ENCODE measurements at places on chromosomes 3 and 15. TPM values are rescaled to one million over a fixed set of nuclear protein-coding genes. Genes with fewer than 3 reads are reported as not detected.

- no peak for DNase-seq
Measured at GRCh38 chr3:189337673-189338091, 165.9 kb downstream of the TPRG1 start.

- no peak for DNase-seq
Measured at GRCh38 chr3:126101521-126101982, 17.6 kb upstream of the SLC41A3 start.

- DNase-seq: no peak
Measured at GRCh38 chr15:100602823-100603393, 519 bp downstream of the ASB7 start.

Gene CHRM5
- not detected for total RNA-seq

DNA sequence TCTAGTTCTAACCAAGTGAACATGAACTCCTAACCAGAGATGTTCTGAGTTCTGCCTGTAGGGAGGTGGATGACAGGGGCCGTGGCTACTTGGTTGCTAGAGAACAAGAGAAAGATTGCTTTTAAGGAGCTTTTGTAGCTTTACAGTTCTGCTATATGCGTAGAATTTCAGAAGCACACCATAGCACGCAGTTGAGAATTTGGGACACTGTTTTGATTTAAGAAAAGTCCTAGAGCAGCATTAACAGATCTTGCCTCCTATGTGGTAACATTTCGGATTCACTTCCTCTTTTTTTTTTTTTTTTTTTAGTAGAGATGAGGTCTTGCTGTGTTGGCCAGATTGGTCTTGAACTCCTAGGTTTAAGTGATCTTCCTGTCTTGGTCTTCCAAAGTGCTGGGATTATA, 181.7 kb downstream of the TCF12 start:
- DNase-seq: no peak

Gene CHRNA7
- 0.26 TPM for total RNA-seq

DNA sequence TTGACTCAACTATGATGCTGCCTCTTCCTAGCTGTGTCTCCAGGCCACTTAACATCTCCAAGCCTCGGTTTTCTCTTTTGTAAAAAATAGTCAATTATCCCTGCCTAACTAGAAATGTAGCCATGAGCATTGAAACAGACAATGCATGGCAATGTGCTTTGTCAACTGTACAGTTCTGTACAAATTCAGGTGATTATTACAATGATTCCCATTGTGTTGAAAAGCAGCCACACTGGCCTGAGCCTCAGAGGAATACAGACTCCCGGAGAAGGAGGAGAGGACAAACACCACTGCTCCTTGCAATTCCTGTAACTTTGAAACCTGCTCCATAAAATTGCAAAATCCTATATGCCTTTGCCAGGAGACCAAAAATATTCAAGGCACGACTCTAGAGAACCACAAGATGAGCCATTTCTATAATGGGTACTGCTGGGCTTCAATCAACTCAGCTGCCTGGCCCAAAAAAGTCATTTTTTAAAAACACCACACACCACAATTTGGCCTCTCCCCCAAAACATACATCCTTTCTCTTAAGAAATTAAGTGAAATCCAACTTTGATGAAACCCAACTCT, 28.6 kb downstream of the DAPK2 start:
- DNase-seq: peak; percentile 22

- DNase-seq: no peak
Measured at GRCh38 chr3:6585360-6585759, 275.6 kb upstream of the GRM7 start.

Gene PLA2G4E
- not detected for total RNA-seq

GRCh38 chr15:31338879-31339557, 12.4 kb downstream of the KLF13 start:
- peak; percentile 83 for DNase-seq

GRCh38 chr3:37957539-37957936, 33.0 kb upstream of the VILL start:
- DNase-seq: no peak

- peak; percentile 19 for DNase-seq
Measured at GRCh38 chr15:71043373-71043772, 71.9 kb upstream of the THSD4 start.

DNA sequence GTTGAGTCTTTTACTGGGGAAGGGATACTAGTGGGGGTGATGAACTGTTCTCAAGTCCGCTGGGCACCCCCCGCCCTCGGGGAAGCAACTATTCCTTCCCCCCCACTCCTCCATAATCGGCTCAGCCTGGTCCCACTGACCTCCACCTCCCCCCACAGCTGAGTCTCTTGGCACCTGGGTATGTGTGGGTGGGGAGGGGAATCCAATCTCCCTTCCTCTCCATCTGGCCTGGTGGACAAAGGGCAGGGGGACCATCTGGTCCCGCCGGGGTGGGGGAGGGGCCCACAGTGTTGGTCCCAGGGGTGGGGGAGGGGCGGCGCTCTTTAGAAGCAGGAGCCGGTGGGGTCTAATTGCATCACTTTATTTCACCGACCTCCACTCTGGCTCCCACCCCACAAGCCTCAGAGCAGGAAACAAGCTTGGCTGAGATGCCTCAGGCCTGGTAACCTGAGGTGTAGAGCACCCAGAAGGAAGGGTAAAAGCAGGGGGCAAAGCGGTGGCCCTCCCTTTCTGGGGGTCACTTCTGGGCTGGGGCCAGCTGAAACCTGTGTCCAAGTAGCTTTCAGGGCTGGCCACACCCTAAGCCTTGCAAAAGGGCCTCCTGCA, 1.0 kb upstream of the PCBP4 start:
- peak; percentile 34 for DNase-seq

Gene CLDN11
- total RNA-seq: 131 TPM

DNA sequence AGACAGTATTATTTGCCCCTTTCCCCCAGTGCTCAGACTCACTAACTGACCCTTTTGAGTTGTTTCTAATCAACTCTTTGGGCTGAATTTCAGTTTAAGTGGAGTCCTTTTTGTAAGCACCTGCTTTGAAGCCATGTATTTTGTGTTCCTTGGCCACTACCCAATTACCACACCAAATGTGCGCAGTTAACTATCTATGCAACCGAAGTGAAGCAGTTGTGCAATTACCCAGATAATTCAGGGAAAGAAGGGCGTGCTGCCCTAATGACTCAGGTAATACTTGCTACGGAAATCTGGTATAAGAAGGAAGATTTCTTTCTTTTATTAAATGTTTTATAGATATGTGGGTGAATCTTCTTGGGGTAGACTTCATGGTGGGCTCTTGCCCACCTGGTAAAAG, 371.9 kb upstream of the TBL1XR1 start:
- DNase-seq: no peak

DNA sequence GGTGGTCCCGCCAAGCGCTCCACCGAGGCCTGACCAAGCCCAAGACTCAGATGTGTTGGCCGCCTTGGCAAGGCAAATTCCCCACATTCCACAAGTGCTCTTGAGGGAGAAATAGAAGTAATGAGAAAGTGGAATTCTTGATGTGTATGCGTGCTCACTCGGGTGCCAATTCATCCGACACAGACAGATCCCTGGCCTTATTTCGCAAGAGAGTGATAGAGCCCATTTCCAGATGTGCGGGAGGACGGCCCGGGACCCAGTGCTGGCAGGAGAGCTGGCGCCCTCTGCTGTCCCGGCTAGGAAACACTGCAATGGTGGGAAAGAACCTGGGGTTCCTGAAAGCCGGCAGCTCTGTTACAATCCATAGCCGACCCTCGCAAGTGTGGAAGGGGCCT, 76.0 kb downstream of the HMG20A start:
- DNase-seq: peak; percentile 96

- DNase-seq: no peak
Measured at GRCh38 chr15:33048255-33048654, 146.3 kb downstream of the FMN1 start.

GRCh38 chr3:44561076-44561475, 6.1 kb downstream of the ZKSCAN7 start:
- DNase-seq: no peak

Gene IL12A
- 72.5 TPM for total RNA-seq

GRCh38 chr3:119352034-119352609, 57.9 kb downstream of the ARHGAP31 start:
- no peak for DNase-seq

GRCh38 chr3:142965581-142965980, 2.1 kb upstream of the PAQR9 start:
- DNase-seq: no peak

GRCh38 chr3:171526146-171526545, 65.9 kb upstream of the TNIK start:
- DNase-seq: no peak

- no peak for DNase-seq
Measured at GRCh38 chr3:68004091-68004490, 349.7 kb upstream of the SUCLG2 start.

DNA sequence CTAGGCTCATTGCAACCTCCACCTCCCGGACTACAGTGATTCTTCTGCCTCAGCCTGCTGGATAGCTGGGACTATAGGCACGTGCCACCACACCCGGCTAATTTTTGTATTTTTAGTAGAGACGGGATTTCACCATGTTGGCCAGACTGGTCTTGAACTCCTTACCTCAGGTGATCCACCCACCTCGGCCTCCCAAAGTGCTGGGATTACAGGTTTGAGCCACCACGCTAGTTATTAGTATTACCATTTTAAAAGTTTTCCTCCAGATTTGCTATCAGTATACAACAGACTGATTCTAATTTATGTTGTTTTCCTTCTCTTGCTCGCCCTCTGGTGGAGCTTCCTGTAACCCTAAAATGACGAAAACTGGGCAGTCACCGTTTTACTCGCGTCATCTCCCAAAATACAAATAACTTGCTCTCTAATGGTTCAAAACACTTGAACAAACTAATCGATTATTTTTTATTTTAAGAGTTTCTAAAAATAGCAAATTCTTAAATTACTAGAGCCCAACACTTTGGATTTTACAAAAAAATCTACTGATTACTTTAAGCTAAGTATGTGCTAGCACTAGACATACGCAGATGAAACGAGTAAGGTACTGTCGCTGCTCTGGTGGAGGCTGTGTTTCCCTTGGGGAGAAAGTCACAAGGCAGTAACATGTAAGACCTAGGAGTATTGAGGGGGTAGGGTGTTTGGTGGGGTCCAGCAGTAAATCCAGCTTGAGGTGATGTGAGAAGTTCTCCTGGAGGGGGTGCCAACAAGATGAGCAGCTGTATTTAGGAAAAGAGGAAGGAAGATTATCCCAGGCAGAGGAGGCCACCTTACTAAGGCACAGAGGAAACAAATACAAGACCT, 203.3 kb downstream of the MBNL1 start:
- peak; percentile 43 for DNase-seq

Gene CP
- total RNA-seq: not detected

DNA sequence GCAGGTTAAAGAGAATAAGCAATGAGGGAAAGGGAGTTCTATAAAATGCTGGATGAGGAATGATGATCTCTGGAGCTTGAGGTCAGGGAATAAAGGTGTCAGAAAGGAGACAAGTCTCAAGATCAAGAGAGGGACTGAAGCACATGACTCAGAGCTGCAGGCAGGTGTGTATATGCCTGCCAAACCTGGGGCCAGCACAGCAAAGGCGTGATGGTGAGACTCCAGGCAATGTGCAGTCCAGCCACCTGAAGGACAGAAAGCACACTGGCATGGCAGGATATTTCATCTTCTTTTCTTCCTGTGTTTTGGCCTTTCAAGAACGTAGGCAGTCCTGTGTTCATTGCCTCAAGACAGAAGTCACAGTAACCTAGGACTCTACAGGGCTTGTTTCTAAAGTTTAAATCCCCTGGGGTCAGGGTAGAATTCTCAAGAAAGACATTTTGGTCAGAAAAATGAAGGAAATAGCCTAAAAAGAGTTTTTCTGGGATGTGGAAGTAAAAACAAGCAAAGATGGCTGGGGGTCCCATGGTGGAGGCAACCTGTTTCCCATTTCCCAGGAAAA, 55.5 kb upstream of the TOPAZ1 start:
- DNase-seq: no peak

- DNase-seq: no peak
Measured at GRCh38 chr15:39881790-39882189, 38.3 kb downstream of the GPR176 start.

Gene FBXW12
- total RNA-seq: not detected

DNA sequence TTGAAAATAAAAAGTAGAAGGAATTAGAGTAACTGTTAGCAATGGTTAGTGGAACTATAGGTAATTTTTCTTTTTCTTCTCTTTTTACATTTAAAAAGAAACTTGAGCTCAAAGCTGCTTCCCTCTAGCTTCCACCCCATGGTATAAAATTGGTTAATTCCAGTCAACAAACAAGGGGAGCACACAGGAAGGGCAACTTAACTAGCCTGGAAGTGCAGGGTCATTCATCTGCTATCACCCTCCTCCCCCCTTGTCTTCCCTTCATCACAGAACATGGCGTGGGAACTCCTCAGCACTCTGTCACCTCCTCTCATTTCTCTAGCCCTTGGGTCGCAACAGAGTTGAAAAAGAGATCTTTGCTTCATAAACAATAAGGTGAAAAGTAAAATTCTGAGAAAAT, 20.0 kb downstream of the MASP1 start:
- no peak for DNase-seq

GRCh38 chr3:115550285-115550761, 73.0 kb upstream of the GAP43 start:
- DNase-seq: peak; percentile 9

- no peak for DNase-seq
Measured at GRCh38 chr15:48558226-48558625, 87.3 kb downstream of the FBN1 start.

DNA sequence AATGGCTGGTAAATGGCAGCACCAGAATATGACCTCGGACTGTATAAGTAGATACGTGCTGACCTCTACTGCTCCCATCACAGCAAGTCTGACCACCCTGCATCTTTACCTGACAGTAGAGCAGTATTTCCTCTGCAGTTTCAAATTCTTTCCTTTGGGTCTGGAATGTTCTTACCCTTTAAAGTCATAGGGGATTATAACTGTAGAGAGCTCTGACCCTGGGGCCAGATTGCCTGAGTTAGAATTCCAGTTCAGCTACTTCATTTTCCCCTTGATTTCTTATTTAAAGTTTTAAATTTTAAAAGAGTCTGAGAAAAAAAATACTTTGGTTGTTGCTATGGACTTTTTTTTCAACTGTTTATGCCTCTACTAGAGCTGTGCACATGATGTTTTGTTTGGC, 237.7 kb downstream of the NR1D2 start:
- DNase-seq: no peak

DNA sequence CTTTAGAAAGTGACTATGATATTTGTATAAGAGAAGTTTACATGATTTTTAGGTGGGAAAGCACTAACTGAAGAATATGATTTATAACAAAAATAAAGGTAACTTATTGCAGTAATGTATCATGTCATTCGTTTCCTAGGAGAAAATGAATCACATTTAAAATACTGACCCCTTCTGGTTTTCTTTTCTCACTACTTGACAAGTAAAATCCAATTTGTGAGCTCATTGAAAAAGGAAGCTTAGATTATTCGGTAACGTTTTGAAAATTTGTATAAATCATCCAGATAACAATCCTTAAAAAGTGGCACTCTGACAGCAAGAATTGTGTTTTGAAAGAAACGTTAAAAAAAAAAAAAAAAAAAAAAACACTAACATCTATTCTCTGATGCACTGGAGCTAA, 39.0 kb downstream of the NSUN3 start:
- DNase-seq: peak; percentile 15
